ENCODE measurements at places on chromosomes 2 and 18.

DNA sequence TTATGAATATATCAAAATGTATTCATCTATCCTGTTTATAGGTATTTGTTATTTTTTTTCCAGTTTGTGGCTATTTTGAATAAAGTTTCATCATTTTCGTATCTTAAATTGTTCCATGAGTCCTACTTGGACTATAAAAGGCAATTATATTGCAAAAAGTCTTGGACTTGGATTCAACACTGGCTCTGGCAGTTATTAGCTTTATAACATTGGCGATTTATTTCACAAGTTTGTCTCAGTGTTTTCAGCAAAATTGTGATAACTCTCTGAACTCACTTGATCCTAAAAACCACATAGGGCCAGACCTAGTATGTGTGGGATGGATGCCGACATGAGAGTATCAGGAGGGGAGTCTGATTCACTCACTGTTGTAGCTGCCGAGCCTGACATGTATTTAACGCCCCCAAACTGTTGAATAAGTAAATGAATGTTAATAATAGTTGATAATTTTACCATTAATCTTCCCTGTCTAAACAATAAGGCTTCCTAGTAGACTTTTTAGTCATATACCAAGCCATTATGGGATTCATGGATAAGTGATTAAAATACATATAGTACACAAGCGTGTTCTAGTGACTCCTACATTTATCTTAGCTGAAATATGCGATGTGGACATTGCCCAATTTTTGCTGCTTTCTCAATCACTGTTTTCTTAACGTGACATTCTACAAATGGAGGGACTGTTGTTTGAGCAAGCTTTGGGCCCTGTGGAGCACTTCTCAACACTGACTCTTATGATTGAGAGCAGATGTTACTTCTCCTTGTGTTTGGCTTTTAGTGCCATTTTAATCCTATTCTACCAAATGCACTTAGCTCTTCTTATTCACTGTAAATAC, 907.6 kb downstream of the EPHA4 start:
- DNase-seq: no peak

GRCh38 chr2:115162494-115163293, 720.3 kb downstream of the DPP10 start:
- peak; percentile 20 for DNase-seq

- DNase-seq: no peak
Measured at GRCh38 chr2:194103941-194104659, 1552.9 kb upstream of the SLC39A10 start.

- DNase-seq: no peak
Measured at GRCh38 chr18:62802523-62802922, 87.2 kb downstream of the PHLPP1 start.

DNA sequence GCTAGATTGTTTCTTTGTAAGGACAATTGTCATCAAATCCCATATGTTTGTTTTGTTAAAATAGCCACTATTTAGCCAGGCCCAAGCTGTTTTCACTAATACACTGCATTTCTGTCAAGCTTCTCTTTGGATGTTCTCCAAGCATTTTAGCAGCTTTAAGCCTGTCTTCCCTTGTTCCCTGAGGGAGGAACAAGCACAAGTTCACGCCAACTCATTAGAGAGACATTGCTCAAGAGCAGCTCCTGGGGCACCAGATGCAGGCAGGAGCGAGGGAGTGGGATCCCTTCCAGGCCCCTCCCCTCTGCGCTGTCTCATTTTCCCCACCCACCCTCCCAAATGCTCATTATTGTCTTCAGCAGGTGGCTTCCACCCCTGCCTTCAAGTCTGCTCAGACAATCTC, 32.6 kb upstream of the PPP3R1 start:
- DNase-seq: peak; percentile 72

- no peak for DNase-seq
Measured at GRCh38 chr2:189109921-189110397, 69.6 kb downstream of the COL5A2 start.

All from Ammon's horn (tissue), 1 donor.